ENCODE measurements at places on chromosomes 11 and 22.

- no peak for DNase-seq
Observed at GRCh38 chr11:77876045-77876444, 55.1 kb downstream of the AAMDC start.

DNA sequence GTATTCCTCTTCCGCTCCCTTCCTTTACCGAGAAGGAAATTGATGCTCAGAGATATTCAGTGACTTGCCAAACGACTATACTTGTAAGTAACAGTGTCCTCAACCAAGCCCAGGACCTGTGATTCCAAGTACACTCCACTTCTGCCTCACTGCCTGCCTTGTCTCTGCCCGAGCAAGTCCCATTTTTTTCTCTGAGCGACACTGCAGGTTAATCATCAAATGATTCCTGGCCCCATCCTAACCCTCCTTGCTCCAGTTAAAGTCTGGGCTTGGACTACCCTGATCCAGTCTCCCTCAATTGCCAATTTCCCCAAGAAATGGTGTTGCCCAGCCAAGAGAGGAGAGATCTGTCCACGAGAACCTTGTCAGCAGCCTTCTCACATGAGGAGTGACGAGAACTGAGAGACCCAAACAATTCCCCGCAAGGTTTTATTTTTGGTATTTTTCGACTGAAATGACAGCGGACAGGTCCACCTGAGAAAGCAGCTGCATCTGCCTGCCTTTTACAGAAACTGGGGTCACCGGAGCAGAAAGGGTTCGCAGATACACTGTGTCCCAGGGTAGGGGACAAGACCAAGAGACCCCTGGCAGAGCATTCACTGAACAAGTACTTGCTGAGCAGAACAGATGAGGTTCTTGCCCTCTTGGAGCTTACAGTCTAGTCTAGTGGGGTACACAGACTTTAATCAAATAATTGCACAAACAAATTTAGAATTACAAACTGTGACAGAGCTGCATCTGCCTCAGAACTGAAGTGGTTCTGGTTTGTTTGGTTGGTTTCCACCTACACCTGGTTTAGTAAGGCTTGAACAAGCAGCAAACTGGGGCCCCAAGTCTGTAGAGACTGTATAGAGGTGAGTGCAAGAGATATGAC, 11.4 kb downstream of the POU2AF1 start:
- no peak for DNase-seq

- DNase-seq, result no peak
Observed at GRCh38 chr11:87517351-87517750, 479.6 kb downstream of the TMEM135 start.

DNA sequence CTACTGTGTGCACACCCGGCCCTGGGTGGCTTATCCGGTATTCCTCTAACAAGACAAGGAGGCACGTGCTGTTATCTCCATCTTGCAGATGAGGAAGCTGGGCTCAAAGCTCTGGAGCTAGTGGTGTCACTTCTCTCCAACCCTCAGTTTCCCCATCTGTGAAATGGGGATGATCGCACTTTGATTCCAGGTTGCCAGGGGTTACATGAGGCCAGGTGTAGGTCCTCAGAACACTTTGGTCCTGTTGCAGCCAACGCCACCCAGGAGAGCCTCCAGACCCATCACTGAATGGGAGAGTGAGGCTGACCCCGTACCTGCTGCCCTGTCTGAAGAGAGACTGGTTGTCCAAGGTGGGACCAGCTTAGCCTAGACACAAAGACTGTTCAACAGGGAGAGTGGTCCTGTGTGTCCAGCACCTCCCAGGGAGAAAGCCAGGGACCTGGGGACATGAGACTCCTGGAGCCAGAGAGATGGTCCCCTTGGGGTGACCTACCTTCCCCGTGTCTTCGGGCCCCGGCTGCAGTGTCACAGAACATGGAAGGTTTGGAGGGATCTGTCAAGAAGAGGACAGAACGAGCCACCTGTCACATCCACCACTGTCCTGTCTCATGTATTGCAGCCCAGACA, 41.0 kb downstream of the TPBGL start:
- no peak for DNase-seq

DNA sequence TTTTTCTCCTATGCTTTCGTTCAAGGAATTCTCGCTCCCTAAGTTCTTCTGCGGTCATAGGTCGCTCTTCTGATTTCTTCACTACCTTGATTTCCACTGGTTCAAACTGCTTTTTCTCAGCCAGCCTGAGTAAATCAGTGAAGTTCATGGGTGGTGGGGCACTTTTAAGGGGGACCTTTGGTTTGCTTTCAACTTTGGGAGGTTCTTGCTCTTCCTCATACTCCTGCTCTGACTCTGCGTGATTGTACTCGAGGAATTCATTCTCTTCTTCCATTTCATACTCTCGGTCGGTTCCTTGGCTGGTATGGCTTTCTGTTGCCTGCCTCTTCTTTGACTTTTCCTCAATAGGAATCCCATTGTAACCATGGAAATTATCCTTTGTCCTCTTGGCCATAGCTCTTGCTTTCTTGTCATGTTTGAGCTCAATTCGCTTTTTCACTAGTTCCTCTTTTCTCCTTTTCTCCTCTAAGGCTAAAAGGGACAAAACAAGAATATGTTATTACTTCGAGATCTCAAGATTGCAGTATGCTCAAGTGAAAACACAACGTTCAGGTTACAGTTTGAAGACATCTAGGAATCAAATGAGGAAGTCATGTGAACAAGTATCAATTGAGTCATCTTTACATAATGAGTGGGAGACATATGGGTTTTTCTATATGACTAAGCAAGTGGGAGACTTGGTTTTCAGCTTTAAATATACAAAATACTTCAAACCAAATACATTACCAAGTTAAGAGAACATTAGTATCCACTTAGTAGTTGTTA, 16.2 kb downstream of the MISFA start:
- DNase-seq, result no peak

GRCh38 chr11:77819411-77819920, 1.1 kb downstream of the RSF1 start:
- DNase-seq, result peak; percentile 45

- DNase-seq, result no peak
Observed at GRCh38 chr22:36141481-36141880, 19.1 kb downstream of the APOL3 start.

- peak; percentile 16 for DNase-seq
Observed at GRCh38 chr22:41596776-41597634, 7.4 kb upstream of the PMM1 start.

DNA sequence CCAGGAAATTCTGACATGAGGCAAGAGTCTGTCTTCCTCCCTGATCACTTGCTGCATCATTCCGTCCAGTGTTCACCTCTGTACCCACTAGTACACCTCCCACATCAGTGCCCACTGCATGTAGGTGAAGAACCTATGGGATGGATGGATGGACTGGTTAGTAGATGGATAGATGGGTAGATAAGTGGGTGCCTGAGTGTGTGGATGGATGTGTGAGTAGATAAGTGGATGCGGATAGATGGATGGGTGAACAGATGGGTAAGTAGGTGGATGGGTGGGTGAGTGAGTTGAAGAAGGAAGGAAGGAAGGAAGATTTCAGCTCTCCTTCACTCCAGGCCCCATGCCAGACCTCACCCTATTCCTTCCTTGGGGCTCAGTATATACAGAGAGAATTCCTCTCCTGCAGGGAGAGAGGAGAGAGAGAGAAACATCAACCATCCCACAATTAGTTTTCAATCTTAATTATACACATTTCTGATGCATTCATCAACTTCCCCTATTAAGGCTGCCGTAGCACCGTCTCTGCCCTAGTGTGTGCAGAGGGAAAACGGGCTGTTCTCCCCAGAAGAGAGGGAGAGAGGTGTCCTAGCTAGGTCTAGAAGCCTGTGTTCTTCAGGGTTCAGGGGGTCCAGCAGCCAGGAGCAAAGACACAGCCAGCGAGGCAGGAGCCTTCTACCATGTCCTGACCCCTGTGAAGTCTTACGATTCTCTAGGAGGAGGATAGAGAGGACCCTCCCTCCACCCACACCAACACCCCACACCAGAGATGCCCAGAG, 125.3 kb downstream of the BUD13 start:
- no peak for DNase-seq

DNA sequence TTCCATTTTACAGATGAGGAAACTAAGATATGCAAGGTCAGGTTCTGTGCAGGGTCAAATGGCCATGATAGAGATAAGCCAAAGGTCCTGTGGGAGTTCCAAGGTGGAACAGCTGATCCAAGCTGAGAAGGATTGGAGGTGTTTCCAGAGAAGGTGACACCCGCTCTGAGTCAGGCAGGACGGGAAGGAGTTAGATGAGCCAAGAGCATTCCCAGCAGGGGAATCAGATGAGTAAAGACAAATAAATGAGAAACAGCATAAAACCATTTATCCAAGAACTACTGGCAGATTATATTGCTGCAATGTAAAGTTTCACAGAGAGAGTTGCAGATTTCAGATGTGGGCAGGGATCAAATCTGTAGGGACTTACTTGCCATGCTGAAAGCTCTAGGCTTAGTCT, 18.9 kb upstream of the HEPHL1 start:
- no peak for DNase-seq

GRCh38 chr11:10641912-10642697, 51.5 kb downstream of the IRAG1 start:
- DNase-seq, result no peak

DNA sequence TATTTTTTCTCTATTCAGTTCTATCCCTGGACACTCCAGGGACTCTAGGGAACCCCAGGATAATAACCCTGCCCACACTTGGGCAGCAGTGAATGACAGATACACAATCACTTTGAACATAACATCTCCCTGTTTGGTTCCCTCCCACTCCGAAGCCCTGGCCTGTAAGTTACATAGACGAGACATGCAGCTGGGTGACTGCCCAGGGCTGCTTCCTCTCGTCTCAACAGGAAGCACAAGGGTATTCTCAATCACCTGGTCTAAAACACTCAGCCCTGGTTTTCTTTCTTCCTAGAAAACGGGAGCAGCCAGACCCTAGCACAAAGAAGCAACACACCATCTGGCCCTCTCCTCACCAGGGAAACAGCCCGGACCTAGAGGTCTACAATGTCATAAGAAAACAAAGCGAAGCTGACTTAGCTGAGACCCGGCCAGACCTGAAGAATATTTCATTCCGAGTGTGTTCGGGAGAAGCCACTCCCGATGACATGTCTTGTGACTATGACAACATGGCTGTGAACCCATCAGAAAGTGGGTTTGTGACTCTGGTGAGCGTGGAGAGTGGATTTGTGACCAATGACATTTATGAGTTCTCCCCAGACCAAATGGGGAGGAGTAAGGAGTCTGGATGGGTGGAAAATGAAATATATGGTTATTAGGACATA, 19.4 kb downstream of the LAYN start:
- DNase-seq, result no peak

DNA sequence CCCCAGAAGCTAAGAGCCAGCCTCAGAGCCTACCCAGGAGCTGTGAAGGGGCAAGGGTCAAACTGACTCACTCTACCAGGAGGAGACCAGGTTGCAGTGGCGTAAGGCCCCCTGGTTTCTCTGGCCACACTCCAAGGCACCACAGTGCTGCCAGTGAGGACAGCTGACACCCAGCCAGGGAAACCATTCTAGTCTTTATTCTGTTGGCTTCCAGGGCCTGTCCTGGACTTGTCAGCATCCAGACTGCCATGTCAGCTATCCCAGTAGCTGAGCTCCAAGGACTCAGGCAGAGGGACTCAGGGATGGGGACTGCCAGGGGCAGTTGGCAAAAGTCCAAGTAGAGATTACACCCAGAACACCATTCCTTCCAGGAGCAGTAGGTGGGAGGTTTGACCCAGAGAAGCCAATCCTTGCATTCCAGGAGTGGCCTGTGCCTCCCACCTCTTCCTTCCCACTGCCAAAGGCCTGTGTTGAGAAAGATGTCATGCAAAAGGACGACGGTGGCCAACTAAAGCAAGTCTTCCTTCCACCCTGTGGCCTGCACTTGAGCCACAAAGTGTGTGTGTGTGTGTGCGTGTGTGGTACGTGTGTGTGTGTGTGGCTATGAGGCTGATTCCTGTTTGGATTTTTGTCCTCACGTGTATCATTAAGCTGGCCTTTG, 3.6 kb upstream of the MAPK8IP1 start:
- no peak for DNase-seq

DNA sequence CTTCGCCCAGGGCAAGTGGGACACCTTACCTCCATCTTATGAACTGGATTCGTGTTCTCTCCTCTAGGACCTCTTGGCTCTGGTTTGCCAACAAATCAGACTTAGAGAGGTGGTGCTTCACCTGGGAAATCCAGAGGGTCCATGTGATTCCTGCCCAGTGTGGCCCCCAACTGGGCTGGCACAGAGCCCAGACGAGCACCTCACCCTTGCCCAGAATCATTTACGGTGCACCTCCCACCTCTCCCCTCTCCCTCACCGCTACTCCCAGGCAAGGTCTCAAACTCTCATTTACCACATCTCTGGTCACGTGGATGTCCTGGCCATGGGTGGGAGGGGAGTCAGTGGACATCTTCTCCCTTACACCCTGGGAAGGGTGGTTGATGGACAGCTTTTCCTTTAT, 1.1 kb downstream of the SPATA19 start:
- no peak for DNase-seq

GRCh38 chr11:67422891-67423290, 5.4 kb upstream of the RPS6KB2 start:
- DNase-seq, result no peak

- DNase-seq, result no peak
Observed at GRCh38 chr22:24523873-24524272, 28.7 kb downstream of the UPB1 start.

GRCh38 chr11:68651208-68651984, 32.9 kb upstream of the GAL start:
- DNase-seq, result no peak

- DNase-seq, result peak; percentile 38
Observed at GRCh38 chr22:29716814-29717545, 2.8 kb upstream of the CABP7 start.

GRCh38 chr11:109405671-109406070, 16.3 kb upstream of the C11orf87 start:
- DNase-seq, result no peak

- no peak for DNase-seq
Observed at GRCh38 chr11:115696563-115696962, 192.3 kb upstream of the CADM1 start.

- no peak for DNase-seq
Observed at GRCh38 chr11:15943418-15944197, 412.7 kb downstream of the SOX6 start.

Measured in T1000 (cell line).